NCI-H2081 treated with DMSO at 0.1 percent for 48 hours (cell line): ENCODE measurements at places on chromosomes 11 and 22.

DNA sequence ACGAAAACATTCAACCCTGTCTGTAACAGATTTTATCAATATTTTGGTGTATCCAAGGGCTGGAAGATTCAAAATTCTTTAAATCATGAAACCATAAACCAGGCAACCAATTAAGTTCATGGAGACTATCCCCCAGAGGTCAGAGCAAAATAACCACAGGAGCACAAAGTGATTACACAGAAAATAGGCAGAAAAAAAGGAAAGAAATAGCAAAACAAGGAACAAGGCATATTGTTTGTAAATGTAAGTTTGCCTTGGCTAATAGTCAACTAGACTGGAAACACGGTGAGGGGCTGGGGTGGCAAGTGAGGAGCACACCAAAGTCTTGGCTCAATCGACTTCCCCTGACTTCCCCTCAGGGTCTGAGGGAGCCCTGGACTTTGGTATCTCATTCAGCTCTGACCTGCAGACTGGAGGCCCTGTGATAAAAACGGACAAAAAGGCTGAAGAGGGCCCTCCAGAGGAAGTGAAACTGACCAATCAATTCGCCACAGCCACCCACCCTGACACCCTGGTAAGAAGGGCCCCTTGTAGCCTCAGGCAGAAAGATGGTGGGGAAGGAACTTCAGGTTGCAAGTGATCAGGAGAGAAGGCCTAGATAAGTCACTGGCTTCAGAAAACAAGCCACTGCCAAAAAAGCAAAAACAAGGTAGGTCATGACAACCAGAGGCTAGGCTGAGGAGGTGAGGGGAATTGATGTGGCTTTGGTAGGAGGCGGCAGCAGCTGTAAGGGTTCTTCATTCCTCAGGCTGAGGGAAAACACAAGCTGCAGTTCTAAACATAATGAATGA is 1.8 kb downstream of the SIK3 start:
- no peak for DNase-seq

- DNase-seq, result no peak
Observed at GRCh38 chr22:19996694-19997384, 19.8 kb downstream of the ARVCF start.

GRCh38 chr11:116287866-116288265 is 484.9 kb downstream of the BUD13 start:
- no peak for DNase-seq

DNA sequence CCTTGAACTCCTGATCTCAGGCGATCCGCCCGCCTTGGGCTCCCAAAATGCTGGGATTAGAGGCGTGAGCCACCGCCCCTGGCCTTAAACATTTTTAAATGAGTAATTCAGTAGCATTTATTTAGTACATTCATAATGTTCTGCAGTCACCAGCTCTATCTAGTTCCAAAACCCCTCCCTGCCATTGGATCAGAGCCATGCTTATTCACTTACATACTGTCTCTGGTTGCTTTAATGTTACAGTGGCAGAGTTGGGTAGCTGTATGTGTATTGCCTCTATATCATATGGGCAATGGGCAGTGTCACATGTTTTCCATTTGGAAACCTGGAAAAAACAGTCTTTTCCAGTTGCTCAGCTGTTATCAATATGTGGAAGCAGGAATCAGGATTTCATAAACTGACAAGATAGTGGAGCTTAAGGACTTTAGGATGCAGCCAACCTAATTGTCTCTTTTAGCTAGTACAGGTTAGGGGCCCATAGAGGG is 10.5 kb downstream of the COA4 start:
- no peak for DNase-seq

GRCh38 chr11:91124363-91124762 is 901.5 kb upstream of the CHORDC1 start:
- DNase-seq, result no peak

- no peak for DNase-seq
Observed at GRCh38 chr22:35328472-35328885, 28.8 kb downstream of the TOM1 start.

- DNase-seq, result no peak
Observed at GRCh38 chr11:132844956-132845696, 687.2 kb downstream of the OPCML start.

GRCh38 chr11:101482556-101483124 is 101.2 kb downstream of the TRPC6 start:
- DNase-seq, result no peak

- DNase-seq, result no peak
Observed at GRCh38 chr11:17802491-17802890, 67.9 kb downstream of the KCNC1 start.

GRCh38 chr11:69460540-69461257 is 20.8 kb upstream of the LINC01488 start:
- no peak for DNase-seq

DNA sequence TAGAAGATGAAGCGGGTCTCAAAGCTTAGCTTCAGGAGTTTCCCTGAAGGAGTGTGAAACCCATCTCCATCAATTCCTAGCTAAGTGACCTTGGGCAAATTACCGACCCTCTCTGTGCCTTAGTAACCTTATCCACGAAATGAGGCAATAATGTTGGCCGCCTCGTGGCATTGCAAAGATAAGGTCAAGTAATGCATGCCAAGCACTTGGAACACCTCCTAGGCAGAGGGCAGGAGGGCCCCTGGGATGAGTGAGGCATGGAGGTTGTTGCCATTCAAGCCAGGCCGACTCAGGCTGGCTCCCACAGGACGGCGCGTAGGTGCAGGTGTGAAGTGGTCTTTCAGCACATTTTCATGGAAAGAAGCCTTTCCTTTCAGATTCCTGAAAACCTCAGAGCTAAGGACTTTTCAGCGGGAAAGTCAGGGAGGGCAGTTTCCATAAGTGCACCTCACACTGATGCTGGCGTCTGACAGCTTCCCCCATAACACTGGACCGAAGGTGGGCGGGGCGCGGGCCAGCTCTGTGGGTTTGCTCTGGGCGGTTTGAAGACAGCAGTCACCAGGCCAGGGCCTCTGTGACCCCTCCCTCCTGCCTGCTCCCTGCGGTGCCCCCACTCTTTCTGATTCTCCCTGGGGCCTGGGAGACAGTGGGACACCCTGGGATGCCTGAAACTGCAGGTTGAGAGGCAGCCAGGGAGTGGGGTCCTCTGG is 25.2 kb downstream of the RPS6KA4 start:
- DNase-seq, result no peak

- DNase-seq, result no peak
Observed at GRCh38 chr22:26169315-26170111, at the start of gene SEZ6L. Gene SEZ6L (plus strand): TSS chr22:26169462. CDS start chr22:26169670, 208 bp downstream.

DNA sequence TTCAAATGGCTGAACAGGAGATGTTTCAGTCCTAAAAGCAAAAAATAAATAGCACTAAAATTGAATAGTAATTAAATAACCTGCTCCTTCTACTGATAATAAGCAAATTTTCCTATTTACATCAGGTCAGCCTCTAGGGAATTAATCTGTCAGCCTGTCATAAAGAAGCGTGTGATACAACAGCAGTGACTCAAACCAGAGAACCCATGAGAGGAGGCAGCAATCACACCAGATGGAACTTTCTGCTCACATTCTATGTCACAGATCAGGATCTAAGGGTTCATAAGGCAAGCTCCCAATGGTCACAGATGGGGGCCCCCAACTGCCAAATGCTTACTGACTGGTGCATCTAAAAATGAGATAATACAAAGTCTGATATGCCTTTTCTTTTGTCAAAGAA is 41.1 kb downstream of the RBFOX2 start:
- DNase-seq, result no peak

DNA sequence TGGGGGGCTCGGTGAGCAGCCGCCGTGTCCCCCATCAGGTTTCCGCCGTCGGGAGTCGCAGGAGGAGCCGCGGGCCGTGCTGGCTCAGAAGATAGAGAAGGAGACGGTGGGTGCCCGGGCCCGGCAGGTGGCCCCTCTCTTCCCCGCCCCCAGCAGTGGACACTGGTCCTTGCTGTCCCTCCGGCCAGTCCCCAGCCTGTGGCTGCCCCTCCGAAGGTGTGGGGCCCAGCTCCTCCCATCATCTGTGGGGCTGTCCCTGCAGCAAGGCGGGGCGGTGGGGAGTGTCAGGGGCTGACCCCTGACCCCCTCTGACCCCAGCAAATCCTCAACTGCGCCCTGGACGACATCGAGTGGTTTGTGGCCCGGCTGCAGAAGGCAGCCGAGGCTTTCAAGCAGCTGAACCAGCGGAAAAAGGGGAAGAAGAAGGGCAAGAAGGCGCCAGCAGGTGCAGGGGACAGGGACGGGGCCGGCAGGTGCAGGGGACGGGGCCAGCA is 15.3 kb downstream of the EPS8L2 start:
- DNase-seq, result no peak

DNA sequence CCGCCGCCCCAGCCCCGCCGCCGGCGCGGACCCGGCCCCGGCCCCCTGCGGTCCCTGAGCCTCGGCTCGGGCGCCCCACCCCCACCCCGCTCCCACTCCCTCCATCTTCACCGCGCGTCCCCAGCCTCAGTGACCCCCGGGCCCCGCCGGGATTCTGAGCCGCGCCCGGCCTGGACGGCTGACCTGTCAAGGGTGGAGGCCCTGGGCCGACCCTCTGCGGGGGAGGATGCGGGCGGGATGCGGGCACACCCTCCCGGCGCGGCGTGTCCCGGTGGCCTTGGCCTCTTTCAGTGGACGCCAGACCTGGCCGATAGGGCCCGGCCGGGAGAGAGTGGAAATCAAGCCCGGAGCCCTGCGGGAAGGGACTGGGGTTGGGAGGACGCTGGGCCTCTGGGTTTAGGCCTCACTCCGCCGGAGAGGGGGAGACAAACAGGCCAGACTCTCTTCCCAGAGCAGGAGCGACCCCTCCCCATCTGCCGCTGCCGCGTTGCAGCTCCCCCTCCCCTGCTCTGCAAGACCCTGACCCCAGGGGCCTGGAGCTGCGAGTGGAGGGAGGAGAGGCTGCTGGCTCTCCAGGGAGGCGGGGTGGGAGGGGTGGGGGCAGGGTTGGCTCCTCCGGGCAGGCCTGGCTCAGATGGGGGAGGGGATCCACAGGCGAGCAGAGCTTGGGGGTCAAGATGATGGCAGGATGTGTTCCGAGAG is 525 bp downstream of the MAPK8IP2 start:
- DNase-seq, result no peak

- DNase-seq, result no peak
Observed at GRCh38 chr11:69104856-69105395, 50.8 kb upstream of the SMIM38 start.

DNA sequence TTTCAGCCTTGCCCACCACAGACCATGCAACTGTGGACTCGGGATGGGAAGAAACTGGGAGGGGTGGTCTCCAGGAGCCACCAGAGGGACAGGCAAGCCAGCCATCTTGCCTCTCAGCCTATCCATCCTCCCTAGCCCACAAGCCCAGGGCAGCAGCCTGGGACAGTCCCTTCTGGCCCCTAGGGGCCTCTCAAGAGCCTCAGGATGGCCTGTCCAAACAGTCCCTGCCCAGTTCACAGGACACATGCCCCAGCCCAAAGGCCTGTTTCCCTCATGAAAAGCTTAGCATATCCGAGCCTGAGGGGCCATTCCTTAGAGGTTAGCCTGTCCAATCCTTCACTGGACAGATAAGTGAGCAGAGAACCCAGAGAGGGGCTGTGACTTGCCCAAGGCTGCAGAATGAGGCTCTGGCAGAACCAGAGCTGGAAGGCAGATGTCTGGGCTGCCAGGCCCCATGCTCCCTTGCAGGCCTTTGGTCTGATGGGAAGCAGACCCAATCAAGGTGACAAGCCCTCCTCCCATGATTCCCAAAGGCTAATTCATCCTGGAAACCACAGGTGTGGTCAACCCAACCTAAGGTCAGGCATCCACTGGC is 28.2 kb downstream of the LRRC10B start:
- no peak for DNase-seq

- DNase-seq, result no peak
Observed at GRCh38 chr22:17434856-17435255, 65.6 kb downstream of the CECR2 start.
